Activated CD8-positive, alpha-beta memory T cell treated with anti-CD3 and anti-CD28 coated beads for 48 hours (primary cell): ENCODE measurements at places on chromosomes 12 and 14.

DNA sequence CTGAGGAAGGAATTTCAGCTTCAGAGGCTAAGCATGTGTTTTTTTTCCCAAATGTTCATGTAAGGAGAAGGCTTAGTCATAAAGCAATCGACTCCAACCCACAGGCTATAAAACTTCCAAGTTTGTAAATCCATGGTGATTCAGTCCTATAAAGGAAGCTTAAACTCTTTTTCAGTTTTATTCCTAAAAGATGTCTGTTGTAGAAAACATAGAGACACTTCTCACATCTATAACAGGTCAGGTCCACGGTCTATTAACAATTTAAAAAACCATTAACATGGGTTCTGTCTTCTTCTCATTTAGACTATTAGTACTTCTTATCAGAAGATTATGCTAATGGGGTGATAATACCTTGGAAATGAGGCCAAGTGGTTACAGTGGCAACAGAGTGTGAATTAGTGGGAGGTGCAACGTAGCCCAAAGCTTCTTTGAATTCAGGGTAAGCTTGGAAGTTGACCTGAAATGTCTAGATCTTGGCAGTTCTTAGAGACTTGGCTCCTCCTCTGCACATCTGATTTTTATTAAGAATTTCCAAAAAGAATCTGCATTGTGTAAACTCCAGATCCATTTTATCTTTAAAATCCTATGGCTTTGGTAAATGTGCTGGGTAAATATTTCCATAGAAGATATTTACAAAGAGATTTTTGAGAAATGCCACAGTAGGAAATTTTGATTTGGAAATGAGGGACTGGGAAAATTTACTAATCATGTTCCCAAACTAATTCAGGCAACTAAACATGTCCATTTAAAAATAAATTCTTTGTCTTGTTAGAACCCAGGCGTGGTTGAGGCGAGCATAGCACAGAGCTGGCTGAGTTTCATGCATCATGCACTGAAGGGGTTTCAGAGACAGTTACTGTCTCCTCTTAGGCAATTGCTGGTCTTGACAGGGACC, 86.4 kb downstream of the EML1 start:
- no peak for DNase-seq

DNA sequence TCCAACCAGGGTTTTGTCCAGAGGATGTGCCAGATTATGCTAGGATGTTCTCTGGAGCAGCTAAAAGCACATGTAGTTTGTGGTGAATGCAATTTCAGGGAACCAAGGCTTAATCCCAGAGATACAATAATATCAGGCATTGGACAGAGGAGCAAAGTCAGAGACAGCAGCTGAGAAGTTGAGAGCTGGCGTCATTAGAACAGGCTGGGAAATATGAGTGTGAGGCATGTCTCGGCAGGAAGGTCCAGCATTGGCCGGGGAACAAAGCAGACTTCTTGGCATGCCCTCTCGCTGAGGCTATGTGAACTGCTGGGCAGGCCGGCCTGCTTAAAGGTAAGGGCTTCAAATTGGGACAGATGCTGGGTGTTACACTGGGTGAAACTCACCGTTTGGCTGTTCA, 125.4 kb downstream of the CAND1 start:
- DNase-seq: no peak

DNA sequence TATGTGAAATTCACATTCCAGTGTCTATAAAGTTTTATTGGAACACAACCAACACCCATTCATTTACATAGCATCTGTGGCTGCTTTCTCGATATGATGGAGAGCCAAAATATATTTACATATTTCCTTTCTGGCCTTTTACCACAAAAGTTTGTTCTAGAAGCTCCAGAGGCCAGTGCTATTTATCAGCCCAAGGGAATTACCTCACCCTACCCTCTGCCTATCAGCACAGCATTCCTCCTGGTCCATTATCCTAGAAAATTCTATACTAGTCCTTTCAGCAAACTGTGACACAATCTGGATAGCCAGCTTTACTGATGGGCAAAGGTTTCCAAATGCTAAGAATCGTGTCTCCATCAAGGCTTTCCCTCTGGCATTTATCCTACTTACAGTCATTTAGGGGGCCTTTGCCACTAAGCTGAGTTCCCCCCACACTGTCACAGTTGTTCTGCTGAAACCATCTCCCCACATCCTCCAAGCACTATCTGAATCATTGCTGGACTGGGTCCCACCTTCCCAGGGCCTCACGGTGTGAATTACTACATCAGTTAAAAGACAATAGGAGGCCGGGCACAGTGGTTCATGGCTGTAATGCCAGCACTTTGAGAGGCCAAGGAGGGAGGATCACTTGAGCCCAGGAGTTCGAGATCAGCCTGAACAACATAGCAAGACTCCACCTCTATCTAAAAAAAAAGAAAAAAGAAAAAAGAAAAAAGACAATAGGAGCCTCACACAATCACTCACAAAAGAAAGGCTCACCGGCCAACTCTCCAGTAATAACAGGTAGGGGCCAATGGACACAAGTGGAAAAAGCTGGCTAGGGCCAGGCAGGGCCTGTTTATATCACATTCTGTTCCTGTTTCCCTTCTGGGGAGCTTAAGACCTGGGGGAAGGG, 12.1 kb downstream of the SYNE3 start:
- no peak for DNase-seq

GRCh38 chr12:58656254-58657009, 263.9 kb downstream of the LRIG3 start:
- DNase-seq: no peak

DNA sequence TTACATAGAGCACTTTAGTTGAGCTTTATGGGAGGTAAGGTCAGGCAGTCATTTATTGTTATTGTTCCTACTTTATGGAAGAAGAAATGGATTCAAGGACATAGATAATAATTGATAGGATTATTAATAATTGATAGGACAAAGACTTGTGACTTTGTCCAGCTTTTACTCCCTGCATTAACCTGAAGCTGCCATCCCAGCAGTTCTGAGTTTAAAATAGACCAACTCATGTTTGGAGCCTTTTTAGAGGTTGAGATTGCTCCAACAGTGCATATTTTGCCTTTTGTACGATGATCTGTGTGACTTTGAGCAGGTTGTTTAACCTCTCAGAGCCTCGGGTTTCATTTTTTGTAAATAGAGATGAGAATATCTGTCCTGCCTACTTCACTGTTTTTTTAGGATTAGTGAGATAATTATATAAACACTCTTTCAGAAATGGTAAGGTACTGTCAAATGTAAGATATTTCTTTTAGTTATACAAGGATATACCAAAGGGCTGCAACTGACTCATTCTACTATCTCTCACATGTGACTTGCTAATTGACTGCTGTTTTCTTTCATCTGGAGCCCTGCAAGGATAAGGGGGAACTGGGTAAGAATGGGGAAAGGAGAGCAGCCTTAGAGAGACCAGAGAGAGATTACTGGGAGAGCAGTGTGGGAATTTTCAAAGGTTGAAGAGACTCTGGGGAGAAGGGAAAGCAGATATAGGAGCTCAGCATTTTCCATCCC, 15.3 kb downstream of the WDR20 start:
- no peak for DNase-seq

DNA sequence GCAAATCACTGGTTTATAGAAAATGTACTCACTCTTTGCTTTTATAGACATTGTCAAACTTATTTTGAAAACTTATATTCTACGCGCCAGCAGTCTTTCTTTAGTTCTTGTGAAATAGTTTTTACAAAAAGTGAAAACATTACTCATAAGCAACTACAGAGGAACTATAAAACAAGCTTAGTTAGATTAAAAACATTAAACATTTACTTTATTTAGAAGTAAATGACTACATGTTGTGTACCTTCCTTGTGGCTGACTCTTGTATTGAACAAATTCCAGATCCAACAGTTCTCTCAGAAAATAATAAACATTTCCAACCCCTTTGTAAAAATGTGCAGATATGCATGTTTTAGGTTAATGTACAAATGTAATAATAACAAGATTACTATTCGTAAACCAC, 198.5 kb downstream of the SOX5 start:
- DNase-seq: no peak

DNA sequence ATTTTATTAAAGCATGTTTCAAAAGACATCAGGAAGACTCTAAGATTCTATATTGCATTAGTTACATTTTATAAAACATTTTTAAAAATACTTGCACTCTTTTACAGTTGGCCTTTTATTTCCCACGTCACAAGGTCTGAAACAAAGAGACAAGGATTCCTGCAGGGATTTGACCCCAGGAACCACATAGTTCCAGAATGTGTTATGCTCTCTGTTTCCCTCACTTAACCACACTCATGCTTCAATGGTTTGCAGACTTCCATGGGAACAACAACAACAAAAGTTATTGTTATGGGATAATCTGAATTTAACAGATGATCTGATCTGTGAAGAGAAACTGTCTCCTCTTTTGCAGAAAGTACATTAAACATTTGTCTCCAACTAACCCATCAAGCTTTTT, 104.3 kb upstream of the PPFIA2 start:
- DNase-seq: no peak

GRCh38 chr14:88272390-88273269, 50.4 kb downstream of the KCNK10 start:
- no peak for DNase-seq

- no peak for DNase-seq
Observed at GRCh38 chr12:95796225-95796981, 5.8 kb upstream of the NTN4 start.

DNA sequence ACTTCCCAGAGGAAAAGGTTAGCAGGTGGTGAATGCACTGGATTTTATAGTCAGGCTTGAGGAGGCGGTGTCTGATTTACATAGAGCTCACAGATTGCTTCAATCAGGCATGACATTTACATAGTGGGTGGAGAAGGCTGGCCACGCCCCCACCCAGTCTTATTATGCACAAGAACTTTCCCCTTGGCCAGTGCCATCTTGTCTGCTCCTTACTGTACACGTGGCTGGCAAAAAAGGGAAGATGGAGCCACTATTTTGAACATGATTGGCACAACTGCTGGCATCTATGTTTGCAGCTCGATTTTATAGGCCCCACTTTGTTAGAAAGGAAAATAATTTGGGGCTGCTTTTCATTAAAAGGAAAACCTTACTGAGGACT, 10.9 kb upstream of the LGMN start:
- DNase-seq: no peak

- no peak for DNase-seq
Observed at GRCh38 chr12:128387811-128388422, 120.9 kb downstream of the TMEM132C start.

GRCh38 chr14:103679351-103679750, 35.9 kb downstream of the XRCC3 start:
- no peak for DNase-seq

- no peak for DNase-seq
Observed at GRCh38 chr12:92194561-92194960, 48.9 kb upstream of the BTG1 start.

- no peak for DNase-seq
Observed at GRCh38 chr14:22494486-22495135, 94.4 kb downstream of the DAD1 start.

DNA sequence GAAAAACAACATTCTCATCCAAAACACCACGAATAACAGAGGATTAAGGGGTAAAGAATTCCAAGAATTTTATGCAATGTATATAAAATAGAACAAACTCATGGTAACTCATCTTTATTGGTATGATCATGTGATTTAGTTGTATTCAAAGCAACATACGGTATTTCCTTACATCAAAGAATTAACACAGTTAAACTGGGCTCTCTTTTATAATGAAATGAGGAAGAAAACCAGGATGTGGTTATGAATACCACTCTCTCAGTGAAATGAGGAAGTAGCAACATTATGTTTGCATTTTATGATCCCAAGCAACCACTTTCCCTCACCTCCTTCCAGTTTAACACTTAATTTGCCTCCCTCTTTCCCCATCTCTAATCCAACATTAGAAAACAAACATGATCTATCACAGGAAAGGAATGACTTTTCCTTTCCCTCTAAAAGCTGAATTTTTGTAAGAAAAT, 22.9 kb downstream of the SPTLC2 start:
- DNase-seq: no peak
